ENCODE measurements at places on chromosomes 16 and 17.

DNA sequence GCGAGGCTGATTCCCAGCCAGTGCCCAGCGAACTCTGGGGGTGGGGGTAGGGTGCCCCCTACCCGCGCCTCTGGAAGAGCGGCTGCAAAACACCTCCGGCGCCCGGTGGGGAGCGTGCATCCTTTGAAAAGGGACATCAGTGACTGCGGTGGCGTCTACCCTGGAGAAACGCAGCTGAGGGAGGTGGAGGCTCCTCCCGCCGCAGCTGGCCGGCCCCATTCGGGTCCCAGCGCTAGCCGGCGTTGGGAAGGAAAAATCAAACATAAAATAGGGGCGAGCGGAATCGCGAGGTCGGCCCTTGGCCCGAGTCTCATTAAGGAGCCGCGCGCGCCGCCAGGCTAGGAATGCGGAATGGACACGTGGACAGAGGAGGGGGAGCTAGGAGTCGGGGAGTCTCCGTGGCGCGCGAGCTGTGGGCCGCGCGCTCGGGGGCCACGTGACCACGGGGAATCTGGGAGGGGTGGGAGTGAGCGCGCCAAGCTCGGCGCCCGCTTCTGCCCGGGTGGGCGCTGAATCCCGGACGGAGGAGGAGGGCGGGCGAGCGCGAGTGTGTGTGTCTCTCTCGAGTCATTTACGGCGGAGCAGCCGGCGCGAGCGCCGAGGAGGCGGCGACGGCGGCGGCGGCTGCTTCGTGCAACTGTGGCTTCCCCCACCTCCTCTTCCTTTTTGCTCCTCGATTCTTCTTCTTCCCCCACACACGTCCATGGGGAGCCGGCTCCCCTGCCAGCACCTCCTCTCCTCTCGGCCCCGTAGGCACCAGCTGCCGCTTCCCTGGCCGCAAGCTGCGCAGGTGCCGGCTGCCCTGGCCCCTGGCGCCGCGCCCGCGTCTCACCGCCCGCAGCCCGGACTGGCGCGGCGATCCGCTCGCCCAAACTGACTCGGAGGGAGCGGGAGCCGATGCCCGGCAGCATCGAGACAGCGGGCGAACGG lies at the start of gene TMEM132E:
Gene TMEM132E (plus strand): TSS at position 566 of the 930 bp plus-strand sequence. CDS start 1,495 bp downstream, outside the sequence.
- peak; percentile 5 for DNase-seq

DNA sequence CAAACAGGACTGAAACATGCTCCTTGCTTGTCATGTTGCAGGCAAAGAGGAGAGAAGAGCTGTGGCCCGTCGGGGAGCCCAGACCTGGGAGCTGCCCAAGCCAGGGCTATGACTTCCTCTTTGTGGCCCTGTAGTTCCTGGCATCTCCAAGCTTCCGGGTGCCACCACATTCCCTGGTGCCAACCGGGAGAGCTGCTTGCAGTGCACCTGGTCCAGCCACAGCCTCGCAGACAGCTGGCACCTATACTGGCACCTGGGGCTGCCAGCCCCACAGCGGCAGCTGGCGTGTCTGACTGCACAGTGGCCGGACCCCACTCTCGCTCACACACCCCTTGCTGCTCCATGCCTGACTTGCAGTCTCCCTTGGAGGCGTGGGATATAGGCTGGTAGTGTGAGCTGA lies 37.1 kb upstream of the FOXJ1 start:
- DNase-seq, result no peak

DNA sequence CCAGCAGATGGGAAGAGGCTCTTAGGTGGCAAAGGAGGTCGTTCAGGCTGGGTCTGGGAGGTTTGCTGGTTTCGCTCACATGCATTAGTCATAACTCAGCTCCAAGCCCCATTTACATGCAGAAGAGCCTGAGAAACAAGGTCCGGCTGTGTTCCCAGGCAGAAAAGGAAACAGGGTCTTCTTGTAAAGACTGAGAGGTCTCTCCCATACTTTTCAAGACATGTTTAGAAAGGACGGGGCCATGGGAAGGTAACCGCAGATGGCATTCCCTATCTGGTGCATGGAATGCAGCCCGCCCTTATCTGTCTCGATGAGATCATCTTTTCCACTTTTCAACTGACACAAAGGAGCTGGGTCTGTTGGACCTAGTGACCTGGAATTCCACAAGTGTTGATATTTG lies 389.0 kb upstream of the CDH11 start:
- DNase-seq, result no peak

DNA sequence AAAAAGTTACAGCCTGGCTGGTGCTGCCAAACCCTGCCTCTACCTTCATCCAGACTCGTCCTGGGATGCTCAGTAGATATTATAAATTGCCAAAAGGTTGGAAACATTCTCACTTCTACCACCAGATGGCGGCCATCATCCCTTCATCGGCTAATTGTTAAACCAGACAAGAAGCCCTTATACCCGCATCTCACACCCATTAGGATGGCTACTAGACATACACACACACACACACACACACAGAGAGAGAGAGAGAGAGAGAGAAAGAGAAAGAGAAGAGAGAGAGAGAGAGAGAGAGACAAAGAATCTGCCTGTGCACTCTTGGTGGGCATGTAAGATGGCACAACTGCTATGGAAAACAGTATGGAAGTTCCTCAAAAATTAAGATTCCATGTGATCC lies 15.0 kb upstream of the SCIMP start:
- DNase-seq, result no peak

- DNase-seq, result no peak
Measured at GRCh38 chr17:57502811-57503241, 242.3 kb downstream of the CCDC182 start.

DNA sequence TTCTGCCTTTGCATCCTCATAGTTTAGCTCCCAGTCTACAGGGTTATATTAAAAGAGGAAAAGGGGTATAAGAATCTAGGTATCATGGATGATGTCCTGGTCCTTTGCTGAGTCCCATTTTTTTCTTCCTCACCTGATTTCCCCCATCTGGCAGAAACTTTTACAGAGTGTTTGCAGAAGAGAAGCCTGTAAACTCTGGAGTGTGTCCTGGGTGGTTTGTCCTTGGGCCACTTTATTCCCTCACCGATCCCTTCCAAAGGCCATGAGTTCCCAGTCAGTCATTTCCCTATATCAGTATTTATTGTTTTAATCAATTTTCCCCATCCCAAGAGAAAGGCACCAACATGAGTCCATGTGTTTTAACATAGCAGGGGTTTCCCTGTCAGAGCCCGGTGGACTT lies 638.2 kb downstream of the WWOX start:
- DNase-seq, result no peak

DNA sequence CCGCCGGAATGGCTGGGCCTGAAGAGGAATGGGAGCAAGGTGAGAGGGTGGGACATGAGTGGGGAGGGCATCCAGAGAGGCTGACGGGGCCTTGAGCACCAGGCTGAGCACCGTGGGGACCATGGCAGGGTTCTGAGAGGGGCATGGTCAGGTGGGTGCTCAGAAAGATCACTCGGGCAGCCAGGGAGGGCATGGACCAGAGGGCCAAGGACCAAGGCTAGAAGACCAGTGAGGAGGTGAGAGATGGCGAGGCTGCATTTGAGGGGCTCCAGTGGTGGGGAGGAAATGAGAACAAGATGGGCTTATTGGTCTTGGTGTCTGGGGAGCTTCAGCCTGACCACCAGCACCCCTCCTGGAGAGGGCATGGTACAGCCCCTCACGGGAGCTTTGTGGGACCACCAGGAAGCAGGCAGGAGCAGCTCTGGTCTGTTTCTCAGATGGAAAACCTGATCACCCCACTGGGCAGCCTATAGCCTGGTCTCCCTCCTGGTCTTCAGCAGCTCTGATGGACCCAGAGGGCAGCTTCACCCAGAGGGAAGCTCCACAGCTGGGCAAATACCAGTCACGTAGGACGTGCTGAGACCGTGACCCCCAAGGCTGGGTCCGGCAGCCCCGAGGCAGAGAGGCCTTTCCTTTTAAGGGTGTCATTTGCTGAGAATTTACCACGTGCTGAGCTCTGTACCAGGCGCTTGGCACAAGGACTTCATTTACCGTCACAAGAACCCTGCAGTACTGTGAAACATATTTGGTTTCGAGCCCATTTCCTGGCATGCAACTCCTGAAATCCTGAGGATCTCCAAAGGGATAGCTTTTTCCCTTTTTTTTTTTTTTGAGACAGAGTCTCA lies 11.4 kb upstream of the NCBP3 start:
- DNase-seq, result no peak

DNA sequence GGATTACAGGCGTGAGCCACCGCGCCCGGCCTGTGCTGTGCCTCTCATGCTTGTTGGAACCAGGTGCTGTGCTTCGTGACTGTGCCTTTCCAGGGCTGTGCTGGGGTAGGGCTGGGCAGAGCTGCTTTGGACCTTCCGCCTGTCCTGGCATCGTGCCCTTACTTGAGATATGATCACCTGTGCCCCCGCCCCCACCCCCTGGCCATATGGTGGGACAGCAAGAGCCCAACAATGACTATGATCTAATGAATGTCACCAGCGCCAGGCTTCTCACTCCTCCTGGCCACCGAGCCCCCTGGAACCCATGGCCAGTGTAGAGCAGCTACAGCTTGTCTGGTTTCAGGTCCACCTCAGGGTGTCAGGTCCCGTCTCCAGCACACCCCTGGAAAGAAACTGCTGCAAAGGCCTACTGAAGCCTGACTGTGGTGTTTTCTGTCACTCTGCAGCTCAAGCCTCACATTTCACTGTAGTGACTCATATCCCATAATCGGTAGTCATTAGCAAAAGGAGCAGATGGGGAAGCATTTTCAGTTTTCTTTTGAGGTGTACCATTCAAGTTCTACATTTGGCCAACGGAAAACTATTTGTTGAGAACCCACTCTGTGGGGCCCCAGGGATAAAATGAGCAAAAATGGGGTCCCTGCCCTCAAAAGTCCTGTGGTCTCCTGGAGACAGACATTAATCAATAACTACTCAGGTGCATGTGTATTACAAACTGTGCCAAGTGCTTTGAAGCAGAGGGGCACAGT lies 22.1 kb downstream of the FCSK start:
- DNase-seq, result no peak

- no peak for DNase-seq
Measured at GRCh38 chr17:40303708-40304551, 5.0 kb upstream of the RARA start.

GRCh38 chr16:56324406-56324805 lies 100.9 kb downstream of the AMFR start:
- DNase-seq, result no peak

DNA sequence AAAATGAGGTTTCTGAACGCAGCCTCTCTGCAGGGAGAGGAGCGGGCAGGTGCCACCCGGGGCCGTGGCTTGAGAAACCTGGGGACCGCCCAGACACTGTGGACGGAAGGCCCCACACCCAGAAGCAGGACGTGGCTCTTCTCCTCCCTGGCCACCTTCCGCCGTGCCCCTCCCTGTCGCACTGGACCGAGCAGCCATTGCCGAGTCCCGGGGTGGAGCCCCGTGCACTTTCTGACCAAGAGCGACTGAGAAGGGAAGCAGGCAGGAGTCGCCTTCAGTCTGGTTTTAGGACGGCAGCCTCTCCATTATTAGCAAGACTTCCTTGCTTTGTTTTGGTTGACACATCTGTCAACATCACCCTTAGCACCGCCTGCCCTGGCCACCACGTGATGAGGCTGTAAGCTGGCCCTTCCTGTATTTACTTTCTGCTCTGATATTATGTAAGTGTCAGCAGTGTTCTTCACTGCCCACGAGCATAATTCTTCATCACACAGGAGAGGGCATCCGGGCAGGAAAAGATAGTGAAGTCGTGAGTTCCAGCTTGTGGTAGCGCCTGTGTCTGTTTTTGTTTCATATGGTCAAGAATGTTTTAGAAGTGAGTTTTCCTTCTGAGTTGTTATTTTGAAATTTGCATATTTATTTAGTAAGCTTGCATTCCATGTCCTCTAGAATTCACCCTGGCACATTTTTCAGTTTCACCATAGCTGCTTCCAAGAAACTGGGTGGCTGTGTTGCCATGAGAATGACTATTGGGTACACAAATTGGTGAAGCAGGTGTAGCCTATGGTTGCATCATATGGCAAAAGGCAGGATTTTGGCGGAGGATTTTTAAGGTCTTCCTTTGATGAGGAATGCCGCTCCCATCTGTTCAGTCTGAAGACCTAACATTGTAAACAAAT lies 1.0 kb downstream of the HERPUD1 start:
- DNase-seq, result peak; percentile 85

- DNase-seq, result no peak
Measured at GRCh38 chr17:71741836-71742235, 379.0 kb upstream of the SOX9 start.

GRCh38 chr16:80804526-80805383 lies at the start of gene CDYL2:
TSS of gene CDYL2 (minus strand) at chr16:80804598. CDS start at chr16:80804173, 425 bp downstream.
- DNase-seq, result no peak

GRCh38 chr17:43171586-43172487 lies 823 bp downstream of the NBR1 start:
- peak; percentile 78 for DNase-seq

DNA sequence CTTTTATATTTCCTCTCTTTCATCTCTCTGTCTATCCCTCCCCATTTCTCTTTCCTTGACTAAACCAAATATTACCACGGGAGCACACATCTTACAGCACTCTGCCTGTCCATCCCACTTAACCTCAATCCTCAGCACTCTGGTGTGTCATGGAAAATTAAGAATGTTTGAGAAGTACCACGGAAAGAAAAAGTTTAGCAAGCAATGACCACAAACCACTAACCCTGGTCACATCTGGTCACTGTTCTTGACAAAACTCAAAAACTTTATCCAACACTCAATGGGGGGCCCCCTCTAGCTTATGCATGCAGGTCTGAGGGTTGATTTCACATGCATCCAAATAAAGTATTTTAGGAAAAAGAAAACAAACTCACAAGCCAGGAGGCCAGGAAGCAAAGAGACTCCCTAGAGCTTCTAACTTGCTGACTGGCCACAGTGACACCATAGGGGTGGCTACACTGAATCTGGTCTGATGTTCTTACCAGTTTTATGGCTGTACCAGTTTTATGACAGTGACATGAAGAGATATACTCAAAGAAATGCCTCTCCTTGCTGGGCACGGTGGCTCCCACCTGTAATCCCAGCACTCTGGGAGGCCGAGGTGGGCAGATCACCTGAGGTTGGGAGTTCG lies 229.2 kb downstream of the STX8 start:
- no peak for DNase-seq

DNA sequence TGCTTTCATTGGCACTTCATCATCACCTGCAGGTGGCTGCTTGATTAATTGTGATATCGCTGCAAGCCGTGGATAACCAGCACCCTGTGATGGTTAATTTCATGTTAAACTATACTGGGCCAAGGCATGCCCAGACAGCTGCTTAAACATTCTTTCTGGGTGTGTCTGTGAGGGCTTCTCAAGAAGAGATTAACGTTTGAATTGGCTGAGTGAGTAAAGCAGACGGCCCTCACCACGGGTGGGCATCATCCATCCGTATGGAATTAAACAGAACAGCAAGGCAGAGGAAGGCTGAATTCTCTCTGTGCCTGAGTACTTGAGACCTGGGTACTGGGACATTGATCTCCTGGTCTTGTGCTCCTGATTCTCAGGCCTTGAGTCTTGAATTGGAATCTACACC lies 7.1 kb upstream of the ZNF213 start:
- no peak for DNase-seq

GRCh38 chr17:64736804-64737492 lies 74.8 kb upstream of the SMURF2 start:
- no peak for DNase-seq

- peak; percentile 73 for DNase-seq
Measured at GRCh38 chr16:16073891-16074881, 124.8 kb downstream of the ABCC1 start.

- no peak for DNase-seq
Measured at GRCh38 chr17:65008882-65009281, 47.7 kb downstream of the GNA13 start.

- no peak for DNase-seq
Measured at GRCh38 chr17:65684631-65685030, 123.2 kb upstream of the AXIN2 start.
